HTR-8/SVneo (cell line): ENCODE measurements at places on chromosomes 11 and 22.

- DNase-seq, result no peak
Observed at GRCh38 chr11:96335388-96335787, 7.6 kb downstream of the MAML2 start.

- no peak for DNase-seq
Observed at GRCh38 chr11:66550887-66551286, 4.2 kb downstream of the ACTN3 start.

- peak; percentile 41 for DNase-seq
Observed at GRCh38 chr22:38455530-38456271, 702 bp upstream of the KCNJ4 start.

GRCh38 chr11:34381775-34382174, 24.0 kb upstream of the ABTB2 start:
- no peak for DNase-seq

DNA sequence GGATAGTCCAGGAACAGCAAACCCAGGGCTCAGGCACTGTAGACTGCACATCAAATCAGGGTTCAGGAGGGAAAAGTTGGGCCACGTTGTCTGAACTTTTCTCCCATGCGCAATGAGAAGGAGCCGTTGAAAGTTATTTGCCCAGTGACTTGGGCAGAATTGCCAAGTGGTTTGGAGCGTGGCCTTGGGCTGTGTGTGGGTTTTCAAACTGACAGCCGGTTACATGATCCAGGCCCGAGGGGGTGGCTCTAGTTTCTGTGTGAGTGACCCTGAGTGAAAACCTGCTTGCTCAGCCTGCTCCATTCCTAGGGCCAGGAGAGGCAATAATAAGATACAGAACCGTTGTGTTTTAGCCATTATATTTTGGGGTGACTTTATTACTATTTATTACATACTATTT, 20.3 kb downstream of the MB start:
- DNase-seq, result no peak
